Breast epithelium (tissue), 4 donors: ENCODE measurements at places on chromosomes 13 and 19. TPM values are rescaled to one million over a fixed set of nuclear protein-coding genes. Genes with fewer than 3 reads are reported as not detected.

GRCh38 chr19:50703915-50704796 lies 15.4 kb downstream of the SHANK1 start:
- DNase-seq = no peak

GRCh38 chr13:52852444-52852843 lies 4.0 kb upstream of the PCDH8 start:
- no peak for DNase-seq

DNA sequence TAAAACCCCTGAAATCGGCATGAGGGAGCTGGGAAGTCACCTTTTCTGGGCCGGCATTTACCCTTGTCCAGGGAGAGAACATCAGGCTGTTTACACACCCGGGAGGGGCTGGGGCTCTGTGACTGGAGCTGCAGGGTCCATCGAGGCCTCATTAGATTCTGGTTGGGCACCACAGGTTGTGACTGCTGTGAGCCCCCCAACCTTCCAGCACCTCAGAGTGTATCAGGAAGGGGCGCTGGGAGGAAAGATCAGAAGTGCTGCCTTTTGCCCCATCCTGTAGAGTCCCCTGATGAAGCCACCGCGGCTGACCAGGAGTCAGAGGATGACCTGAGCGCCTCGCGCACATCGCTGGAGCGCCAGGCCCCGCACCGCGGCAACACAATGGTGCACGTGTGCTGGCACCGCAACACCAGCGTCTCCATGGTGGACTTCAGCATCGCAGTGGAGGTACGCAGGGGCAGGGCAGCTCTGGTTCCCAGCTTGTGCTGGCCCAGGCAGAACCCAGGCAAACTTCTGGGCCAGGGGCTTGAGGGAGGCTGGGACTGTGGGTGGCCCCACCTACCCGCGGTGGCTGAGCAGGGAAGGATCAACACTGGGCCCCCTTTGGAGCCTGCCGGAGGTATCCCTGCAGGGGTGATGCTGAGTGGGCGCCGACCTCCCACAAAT lies 136.4 kb downstream of the STK24 start:
- no peak for DNase-seq

The TTC9B gene
- not detected for total RNA-seq
